ENCODE measurements at places on chromosomes 4 and X. TPM values are rescaled to one million over a fixed set of nuclear protein-coding genes. Genes with fewer than 3 reads are reported as not detected.

CTAG2 gene
- total RNA-seq = not detected

TTC29 gene
- not detected for total RNA-seq

MAGEB10 gene
- total RNA-seq = not detected

PDZD4 gene
- 0.53 TPM for total RNA-seq

PIGA gene
- total RNA-seq = 9.3 TPM

NXF3 gene
- total RNA-seq = not detected

INTS6L gene
- total RNA-seq = 2.5 TPM

All from aortic smooth muscle cell (primary cell).